ENCODE measurements at places on chromosomes 2 and 18.

GRCh38 chr2:114119862-114120261, 230.0 kb downstream of the ACTR3 start:
- DNase-seq, result no peak

DNA sequence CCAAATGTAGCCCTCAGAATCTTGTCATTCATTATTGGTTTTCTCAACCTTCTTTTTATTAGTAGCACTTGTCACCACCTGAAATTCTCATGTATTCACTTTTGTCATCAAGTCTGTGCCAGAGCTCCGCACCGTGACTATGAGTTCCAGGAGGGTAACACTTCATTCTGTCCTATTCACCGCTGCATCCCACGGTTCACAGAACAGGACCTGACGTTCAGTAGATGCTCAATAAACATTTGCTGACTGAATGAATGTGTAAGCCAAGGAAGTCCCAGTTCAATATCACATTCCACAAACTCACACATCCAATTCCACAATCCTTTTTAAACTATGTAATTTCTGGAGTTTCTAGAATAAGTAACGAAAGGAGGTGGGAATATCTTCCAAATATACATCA, 65.5 kb downstream of the MOGAT1 start:
- no peak for DNase-seq

DNA sequence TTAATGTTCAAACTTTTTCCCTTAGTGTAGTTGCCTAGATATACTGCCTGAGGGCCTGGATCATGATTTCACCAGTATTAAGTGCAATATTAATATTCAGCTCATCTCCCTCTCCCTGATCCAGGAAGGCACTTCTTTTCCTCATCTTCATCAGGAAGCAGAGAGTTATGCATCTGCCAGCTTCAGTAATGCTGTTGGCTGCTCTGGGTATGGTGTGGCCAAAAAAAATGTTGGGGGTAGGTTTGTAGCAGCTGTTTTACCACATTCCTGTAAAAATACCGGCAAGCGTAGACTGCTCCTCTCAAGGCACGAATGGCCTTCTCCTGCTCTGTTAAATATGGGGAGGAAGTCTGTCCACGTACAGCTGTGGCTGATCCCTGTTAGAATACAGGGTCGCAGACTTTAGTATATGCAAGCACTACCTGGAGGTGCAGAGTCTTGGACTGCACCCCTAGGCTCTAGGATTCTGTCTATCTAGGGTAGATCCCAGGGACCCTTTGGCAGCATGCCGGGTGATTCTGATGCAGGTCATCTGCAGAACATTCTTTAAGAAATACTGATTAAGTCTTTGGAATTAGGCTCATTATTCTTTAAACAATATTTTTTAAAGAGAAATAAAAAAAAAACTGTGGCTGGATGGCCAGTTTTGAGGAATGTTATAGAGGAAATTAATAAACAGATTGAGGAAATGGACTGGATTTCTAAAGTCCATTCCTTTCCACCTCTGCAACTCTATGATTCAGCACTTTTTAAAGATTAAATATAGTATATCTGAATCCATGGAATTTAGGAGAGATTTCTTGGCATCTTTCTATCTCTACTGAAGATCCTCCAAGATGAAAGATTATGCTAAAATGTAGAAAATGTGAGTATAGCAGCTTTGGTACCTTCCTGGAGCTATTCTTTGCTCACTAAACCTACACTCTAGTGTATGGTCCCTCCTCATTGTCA, 21.0 kb upstream of the GLS start:
- DNase-seq, result peak; percentile 82

GRCh38 chr2:204591225-204591624, 46.0 kb downstream of the PARD3B start:
- DNase-seq, result no peak

DNA sequence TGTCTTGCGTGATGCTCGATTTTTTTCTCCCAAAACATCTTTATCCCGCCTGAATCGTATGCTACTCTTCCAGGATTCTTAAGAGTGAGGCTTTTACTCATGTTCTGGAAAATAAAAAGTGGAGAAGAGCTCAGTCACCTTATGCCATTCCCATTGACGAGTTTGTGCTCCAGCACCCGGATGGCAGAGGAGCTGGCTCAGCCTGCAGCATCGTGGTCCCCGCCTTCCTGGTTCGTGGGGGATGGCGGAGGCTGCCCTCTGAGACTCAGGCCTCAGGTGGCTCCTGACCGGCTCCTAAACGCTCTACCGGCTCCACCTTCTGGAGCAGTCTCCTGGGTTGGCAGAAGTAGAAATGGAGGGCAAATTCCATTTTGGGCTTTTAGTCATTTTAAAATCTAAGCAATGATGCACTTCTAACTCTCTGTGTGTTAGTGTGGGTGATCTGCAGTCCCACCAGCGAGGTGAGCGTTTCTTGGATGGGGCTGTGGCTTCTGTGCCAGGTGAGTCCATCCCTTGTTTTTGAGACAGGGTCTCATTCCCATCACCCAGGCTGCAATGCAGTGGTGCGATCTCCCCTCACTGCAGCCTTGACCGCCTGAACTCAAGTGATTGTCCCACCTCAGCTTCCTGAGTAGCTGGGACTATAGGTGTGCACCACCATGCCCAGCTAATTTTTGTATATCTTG, 27.8 kb downstream of the RTP5 start:
- DNase-seq, result no peak

DNA sequence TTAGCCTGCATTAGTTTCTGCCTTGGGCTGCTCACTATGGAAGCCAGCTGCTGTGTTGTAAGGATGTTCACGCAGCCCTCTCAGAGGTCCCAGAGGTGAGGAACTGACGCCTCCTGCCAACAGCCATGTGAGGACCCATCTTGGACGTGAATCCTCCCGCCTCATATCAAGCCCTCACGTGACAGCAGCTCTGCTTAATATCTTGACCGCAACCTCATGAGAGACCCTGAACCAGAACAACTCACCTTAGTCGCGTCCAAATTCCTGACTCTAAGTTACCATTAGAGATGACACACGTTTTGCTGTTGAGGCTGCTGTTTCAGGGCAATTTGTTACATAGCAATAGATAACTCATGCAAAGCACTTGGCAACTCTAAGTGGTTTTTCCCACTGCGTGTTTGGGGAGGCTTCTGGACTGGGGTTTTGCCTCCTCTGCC, 97.7 kb downstream of the TMEM17 start:
- DNase-seq, result no peak

GRCh38 chr2:119731983-119732382, 27.7 kb upstream of the PTPN4 start:
- no peak for DNase-seq

- peak; percentile 84 for DNase-seq
Observed at GRCh38 chr2:218367415-218368149, 10.9 kb downstream of the CATIP start.

Measured in EL (cell line).